ENCODE measurements at places on chromosomes 7 and 10.
A peak's percentile ranks its signal among the peaks of the same experiment; 100 is the strongest.

DNA sequence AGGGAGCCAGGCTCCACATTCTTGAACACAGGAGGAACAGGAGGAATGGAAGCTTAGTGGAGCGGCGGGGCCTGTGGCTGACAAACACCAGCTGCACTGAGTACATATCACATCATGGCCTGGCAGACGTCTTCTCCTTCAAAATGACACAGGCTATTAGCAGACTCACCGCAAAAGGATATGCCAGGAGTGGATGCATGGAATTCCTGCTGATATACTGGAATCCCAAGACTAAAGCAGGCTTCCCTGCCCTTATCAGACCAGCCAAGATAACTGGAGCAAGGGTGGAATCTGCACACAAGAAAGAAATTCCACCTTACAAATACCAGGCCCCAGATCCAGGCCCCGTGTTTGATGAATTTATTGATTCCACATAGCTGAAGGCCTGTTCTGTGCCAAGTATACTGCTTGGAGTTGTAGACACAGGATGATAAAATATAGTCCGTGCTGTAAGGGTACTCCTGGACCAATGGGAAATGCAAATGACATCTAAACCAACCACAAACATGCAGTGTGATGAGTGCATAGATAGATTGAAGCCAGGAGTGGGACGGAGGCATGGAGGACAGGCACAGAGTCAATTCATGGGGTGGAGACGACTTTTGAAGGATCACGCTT is 480.5 kb upstream of the ZMIZ1 start:
- DNase-seq, result no peak

GRCh38 chr7:32059289-32060011 is 10.8 kb downstream of the PDE1C start:
- no peak for DNase-seq

- no peak for DNase-seq
These were observed 43.0 kb upstream of the NPS start for GRCh38 chr10:127506094-127506493.

GRCh38 chr7:48046458-48046857 is 11.1 kb downstream of the C7orf57 start:
- DNase-seq, result no peak

- no peak for DNase-seq
These were observed 18.4 kb downstream of the CTBP2 start for GRCh38 chr10:125141860-125142484.

DNA sequence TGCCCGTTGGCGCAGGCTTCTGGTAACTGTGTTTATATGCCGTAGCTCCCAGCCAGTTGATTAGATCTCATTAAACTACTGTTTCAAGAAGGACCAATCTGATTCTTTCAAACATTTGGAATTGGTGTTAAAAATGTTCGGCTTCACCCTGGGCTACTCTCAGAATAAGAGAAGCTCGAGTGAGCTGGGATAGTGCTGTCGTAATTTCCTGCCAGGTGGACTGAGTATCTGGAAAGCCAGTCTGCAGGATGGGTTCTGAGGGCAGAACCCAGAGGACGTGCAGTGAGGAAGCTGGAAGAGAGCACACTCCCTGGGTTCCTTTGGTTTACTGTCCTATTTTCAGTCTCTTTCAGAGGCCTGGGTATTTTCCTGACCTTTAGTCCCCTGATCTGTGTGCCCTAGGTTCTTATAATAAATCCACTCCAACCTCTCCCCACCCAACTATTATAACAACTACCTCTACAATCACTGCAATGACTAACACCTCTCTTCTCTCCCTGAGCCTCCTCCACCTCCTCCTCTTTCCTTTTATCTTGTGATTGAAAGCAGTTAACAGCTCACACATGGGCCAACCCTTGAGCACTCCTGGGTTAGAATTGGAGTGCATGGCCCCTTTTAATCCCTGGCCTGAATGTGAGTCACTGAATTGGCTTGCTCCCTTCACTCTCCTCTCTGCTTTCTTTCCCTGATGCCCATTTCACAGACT is 63.0 kb downstream of the AOAH start:
- DNase-seq, result no peak

GRCh38 chr10:31073211-31073610 is 41.5 kb upstream of the ZNF438 start:
- DNase-seq, result no peak

DNA sequence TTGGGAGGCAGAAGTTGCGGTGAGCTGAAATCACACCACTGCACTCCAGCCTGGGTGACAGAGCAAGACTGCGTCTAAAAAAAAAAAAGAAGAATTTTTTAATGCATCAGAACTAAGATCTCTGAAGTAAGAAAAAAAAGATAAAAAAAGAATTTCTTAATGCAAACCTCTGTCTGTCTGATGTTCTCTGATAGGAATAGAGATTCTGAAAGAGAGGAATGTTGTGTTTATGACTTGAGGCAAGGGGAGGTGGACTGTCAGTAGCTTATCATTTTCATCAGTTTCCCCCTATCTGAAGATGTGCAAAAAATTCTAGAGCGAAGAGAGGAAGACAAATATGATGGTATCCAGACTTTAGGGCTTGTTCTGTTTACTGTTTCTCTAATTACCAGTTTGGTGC is 121.5 kb downstream of the SEC23IP start:
- DNase-seq, result no peak

GRCh38 chr10:33087152-33087551 is 129.1 kb upstream of the ITGB1 start:
- no peak for DNase-seq

GRCh38 chr10:80686734-80687475 is 149.2 kb downstream of the SH2D4B start:
- no peak for DNase-seq

DNA sequence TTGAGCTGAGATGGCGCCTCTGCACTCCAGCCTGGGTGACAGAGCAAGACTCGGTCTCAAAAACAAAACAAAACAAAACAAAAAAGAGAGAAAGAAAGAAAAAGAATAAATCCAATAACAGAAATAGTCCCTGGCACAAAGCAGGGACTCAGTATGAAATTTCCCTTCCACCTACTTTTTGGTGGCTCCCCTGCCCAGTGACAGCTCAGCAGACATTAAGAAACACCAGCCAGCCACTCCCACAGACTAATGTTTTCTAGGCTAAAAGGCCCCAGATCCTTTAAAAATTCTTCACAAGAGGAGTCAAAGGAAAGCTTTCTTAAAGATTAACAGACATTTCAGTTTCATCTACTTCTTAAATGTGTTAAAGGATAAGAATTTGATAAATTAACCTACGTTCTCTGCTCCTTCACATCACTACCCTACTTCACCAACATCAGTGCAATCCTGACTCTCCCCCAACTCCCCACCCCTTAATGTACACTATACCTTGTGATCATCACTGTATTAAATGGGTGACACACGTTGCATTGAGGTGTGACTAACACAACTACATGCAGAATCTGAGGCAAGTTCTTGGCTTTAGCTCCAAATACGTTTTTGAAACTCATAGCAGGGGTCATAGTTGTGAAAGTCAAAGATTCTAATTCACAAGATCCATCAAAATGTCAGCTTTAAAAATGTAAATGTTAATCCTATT is 114.5 kb upstream of the CAV2 start:
- DNase-seq, result no peak

DNA sequence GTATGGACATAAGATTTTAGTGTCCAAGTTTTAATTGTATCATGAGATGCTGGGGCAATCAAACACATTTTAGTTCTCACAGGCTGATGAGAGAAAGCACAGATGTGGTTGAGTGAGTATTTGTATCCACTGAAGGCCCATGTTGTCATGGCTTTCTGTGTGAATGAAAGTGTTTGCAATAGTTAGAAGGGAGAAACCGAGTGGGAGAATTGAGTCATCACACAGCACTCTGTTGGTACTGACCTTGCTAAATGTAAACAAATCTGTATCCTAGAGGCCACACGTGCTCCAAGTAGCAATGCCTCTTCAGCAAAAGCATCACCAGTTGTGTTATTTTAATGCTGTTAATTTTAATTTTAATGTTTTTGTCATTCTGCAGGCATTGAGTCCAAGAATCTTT is 121.2 kb downstream of the EMX2 start:
- no peak for DNase-seq

GRCh38 chr10:68955832-68956532 is at the start of gene DDX21:
TSS of gene DDX21 (plus strand) at chr10:68956170. CDS start at chr10:68956226, 56 bp downstream.
- DNase-seq, result peak; percentile 70

DNA sequence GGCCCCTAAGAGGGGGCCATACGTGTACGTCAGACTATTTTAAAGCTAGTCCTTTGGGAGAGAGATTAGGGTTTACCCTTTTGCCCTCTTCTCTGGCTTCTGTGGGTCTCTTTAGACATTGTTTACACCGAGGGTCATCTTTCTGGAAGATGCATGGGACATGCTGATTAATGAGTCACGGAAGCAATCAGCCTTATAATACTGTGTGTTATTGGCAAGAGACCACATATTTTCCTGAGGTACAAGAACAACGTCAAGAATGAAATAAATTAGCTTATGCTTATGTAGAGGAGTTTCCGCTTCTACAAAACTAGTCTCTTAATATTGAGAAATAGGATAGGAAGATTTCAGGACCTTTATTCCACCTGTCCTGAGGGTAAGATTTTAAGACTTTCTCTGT is 327.7 kb downstream of the BBS9 start:
- no peak for DNase-seq

DNA sequence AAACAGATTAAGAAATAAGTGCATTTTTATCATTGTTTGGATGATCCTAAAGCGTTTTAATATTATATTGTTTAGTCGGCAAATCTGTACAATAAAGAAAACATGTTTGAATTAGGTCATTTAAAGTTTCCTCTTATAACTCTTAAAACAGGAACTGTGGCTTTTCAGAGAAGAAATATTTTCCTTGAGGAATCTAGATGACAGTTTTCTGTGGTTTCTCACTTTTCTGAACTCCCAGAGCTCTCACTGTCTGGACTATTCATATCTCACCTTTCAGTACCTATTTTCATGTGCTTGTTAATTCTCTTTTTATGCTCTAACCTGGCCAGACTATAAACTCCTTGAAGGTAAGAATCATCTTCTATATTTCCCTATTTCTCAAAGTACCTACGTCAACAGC is 135.1 kb downstream of the CHN2 start:
- no peak for DNase-seq

- no peak for DNase-seq
These were observed 4.4 kb downstream of the CDK6 start for GRCh38 chr7:92831716-92832533.

DNA sequence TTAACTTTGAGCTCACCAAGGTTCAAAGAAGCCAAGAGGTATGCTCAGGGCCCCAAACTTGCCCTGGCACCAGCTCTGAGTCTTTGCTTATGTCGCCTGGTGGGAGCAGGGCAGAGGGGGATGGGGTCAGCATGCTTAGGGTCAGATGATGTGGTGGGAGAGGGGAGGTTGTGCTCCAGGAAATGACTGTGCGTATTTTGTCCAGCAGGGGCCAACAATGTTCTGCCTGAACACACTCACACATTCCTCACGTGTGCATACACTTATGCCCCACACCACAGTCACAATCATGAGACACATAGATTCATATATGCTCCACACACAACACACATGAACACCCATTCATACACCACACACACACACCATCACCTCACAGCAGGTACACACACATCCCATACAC is 4.4 kb upstream of the RAMP3 start:
- no peak for DNase-seq

DNA sequence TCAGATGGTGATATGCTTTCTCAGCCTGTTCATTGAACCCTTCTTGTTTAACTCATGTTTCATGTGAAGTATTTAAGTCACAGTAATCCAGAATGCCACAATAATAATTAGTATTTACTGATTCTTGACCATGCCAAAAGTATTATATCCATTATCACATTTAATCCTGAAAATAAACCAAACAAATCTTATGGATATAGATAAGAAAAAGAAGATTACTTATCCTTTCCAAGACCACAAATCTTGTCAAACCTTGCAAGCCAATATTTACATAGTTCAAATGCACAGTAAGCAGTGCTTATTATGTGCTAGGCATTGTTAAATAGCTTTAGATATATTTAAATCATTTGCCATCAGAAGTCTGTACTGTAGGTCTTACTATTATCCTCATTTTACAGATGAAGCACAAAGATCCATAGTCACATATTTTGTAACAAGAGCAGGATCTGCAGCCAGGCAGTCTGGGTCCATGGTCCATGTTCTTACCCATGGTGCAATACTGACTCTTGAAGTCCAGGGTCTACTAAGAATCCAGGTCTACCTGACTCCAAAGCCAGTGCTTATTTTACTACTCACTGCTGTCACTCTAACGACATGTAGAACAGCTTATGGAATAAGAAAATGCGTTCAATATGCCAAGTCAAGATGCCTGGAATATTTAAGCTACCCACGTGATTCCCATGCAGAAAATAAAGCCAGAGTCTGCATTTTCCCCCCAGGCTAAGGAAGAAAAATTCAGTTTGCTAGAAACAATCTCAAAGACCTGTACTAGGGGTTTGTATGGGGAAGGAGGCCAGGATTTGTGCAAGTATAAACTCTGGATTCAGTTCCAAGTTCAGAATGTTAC is 984.8 kb upstream of the LRRTM3 start:
- DNase-seq, result no peak

GRCh38 chr7:44568771-44569560 is 4.7 kb downstream of the DDX56 start:
- no peak for DNase-seq

GRCh38 chr7:48621076-48621475 is 303.3 kb upstream of the CDC14C start:
- DNase-seq, result no peak

DNA sequence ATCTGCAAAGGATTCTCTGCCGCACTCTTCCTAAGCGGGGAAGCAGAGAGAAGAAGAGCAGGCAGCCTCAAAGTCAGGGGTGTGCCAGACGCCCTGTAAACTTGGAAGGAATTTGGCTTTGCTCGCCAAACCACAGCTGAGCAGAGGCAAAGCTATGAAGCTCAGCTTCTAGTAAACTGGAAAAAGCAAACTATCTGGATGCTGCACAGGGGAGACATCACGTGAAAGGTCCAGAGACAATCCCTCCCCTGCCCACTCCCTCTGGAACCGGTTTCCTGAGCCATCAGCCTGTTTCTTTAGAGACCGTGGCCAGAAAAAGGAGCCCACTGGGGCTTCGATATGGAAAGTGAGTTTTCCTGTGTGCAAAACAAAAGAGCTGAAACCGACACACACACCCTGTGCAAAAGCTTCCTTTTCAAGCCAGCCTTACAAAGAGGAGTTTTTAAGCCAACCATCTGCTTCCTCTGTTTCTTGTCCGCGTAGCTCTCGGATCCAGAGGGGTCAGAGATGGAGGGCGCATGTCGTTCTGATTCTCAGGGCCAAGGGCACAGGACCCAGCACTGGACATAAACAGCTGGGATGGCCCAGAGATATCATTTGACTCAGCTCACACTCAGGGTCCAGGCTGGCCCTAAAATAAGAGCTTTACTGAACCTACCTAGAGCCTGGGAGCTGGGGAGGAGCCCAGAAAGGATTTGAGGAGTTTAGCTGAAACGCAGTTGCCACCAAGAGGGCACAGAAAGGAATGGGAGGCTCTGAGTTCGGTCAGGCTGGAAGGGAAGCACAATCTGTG is 58.2 kb upstream of the DNAAF5 start:
- DNase-seq, result no peak

Data from activated CD8-positive, alpha-beta memory T cell treated with anti-CD3 and anti-CD28 coated beads for 1 hour (primary cell).